ENCODE measurements at places on chromosomes 4 and X.

DNA sequence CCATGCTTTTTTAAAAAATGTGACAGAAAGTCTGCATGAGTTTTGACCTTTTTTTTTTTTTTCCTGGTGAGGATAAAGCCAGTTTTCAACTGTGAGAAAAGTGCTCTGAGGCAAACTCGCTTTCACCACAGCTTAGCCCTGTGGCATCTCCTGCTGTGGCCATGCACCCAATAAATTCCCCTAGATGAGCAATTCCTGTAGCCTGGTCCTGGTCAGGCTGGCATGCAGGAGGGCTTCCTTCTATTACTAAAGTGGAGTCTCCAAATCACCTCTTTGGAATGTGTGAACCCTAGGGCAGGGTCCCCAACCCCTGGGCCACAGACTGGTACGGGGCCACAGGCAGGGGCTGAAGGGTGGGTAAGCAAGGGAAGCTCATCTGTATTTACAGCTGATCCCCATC is 265.4 kb downstream of the RAPGEF2 start:
- DNase-seq: no peak

DNA sequence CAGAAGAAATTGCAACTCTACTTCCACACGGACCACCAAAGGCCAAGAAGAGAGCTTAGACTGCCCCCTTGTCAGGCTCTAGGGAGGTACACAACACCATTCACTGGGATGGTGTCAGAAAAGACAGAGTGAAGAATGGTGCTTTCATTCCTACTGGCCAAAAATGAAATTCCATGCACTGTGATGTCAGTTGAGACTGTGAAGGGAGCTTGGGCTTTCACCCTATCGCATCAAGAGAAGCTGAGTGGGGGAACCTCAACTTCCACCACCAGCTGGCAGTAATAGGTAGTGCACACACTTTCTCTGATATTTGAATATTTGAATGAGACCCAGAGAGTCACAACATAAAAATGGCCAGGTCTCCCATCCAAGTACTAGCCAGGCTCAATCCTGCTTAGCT is 65.9 kb downstream of the ZNF711 start:
- DNase-seq: no peak

DNA sequence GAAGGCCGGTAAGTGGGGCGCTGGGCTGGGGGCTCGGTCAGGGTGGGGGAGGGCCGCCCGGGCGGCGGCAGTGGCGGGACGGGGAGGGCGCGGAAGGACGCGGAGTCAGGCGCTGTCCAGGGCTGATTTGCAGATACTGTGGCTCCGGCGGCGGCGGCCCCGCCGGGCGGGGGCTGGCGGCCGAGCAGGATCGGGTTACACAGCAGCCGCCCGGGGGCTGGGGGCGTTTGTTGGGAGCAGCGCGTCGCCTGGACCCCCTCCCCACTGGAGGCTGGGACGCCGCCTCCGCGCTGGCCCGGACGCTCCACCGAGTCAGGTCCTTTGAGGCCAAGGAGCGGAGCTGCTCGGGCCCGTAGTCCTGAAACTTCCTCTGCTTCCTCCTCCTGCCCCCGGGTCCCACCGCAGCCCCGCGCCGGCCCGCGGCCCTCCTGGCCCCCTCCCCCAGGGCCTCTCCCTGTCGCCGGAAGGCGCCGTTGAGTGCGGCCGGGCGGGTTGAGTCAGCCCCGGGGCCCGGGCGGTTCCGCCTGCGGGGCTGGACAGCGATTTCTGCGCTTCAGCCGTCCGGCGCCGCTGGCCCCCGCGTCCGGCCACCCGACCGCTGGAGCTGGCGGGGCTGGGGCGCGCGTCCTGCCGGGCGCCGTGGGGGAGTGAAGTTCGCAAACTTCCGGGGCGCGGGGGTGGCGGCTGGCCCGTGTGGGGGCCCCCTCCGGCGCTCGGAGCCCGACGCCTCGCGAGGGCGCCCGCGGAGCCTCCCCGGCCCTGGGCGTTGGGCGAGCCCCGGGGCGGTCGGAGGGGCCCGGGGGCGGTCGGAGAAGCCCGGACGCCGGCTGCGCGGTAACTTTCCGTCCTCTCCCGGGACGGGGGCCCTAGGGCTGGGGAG is 746 bp downstream of the REST start:
- peak; percentile 59 for DNase-seq

- no peak for DNase-seq
These were observed 69.3 kb upstream of the HS3ST1 start for GRCh38 chr4:11497972-11498371.

DNA sequence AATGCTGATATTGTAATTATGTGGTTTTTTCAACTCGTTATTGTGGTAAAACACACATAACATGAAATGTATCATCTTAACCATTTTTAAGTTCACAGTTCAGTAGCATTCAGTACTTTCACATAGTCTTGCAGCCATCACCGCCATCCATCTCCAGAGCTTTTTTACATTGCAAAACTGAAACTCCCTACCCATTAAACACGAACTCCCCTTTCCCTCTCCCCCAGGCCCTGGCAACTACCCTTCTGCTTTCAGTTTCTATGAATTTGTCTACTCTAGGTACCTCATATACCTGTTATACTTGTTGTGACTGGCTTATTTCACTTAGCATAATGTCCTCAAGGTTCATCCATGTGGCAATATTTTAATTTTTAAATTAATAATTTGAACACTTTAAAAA is 380.6 kb downstream of the MAPK10 start:
- DNase-seq: no peak

DNA sequence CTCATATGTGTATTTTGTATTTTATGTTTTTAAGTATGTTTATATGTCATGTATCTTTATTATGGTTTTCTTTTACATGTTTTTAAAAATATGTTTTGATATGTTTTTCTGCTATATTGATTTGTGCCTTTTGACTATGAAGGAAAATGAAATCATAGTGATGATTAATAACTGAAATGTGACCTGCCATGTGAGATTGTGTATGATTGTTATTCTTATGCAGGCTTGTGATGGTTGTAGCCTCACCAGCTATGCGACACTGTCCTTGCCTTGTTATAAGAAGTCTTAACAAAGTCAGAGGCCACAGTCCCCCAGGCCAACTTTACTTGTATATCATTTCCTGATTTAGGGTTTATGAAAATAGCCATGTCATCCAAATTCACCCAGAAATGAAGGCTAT is 83.2 kb downstream of the TMEM131L start:
- no peak for DNase-seq
